ENCODE measurements at places on chromosomes 11 and 22. TPM values are rescaled to one million over a fixed set of nuclear protein-coding genes. Genes with fewer than 3 reads are reported as not detected.

- DNase-seq = no peak
These were observed 89.4 kb downstream of the TMEM135 start for GRCh38 chr11:87127101-87127500.

The DCHS1 gene
- 9.3 TPM for total RNA-seq

The JAML gene
- 2.2 TPM for total RNA-seq

DNA sequence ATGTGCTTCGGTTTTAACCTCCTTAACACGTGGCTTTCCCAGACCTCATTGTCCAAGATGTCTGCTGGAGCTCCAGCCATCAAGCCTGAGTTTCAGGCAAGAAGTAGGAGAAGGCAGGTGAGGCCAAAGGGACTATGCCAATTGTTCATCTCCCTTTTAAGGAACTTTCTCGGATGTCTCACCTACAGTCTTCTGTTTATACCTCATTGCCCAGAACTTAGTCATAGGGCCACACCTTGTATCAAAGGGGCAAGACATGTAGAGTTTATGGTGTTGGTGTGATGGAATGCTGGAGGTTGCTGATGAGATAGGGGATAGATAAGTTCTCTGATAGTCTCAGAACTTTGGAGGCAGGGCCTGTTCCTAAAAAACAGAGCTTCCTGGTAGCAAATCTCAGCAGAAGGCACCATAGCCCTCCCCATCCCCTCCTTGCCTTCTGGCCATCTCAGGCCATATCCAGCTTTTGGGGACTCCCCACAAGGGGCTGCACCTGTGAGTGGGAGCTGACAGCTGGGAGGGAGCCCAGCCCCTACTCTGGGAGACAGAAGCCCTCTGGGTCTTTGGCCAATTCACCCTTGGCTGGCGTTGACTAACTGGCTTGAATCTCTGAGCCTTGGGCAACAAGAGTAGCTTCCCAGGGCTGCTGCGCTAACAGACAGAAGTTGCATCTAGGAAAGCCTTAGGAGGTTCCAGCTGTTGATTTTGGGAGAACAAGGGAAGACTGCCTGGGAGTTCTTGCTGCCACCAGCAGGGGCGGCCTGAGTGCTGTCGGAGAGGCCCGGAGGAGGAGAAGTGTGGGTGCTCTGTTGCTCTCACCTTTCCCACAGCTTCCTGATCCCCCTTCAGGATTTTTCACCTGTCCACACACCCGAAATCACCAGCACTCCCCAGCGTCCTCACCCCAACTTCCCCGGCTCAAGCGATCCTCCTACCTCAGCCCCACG, 149.8 kb upstream of the THY1 start:
- DNase-seq = no peak

The ANO3 gene
- total RNA-seq = 0.16 TPM

The NCAM1 gene
- total RNA-seq = 225 TPM

The ASRGL1 gene
- total RNA-seq = 7.0 TPM

DNA sequence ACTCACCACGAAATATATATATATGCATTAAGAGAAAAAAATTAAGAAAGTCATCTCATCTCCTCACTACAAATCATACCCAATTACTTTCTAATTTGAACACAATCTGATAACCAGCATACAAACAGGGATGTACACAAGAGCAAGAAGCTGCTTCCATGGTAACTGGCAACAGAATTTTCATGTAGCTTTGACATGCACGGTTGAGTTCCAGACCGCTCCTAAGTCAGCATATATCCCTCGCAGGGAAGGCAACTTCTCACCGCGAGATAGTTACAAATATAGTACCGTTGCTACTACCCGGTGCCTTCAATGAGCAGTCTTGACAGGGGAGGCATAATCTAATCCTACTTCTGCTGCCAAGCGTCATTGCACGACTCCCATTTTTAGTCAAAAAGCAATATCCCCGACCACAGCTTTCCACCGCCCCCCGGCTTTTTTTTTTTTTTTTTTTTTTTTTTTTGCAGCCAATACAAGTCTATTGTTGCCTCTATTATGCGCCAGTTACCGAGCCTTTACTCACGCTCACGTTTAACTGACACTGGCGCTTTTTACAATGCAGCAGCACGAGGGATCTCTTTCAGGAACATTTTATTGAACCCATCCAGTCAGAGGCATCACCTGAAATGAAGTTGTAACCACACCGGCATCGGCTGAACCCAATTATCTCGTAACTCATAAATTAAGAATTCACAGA, 2.2 kb downstream of the CADM1 start:
- DNase-seq = no peak

- DNase-seq = no peak
These were observed 10.7 kb downstream of the PRG3 start for GRCh38 chr11:57370251-57370650.
